ENCODE measurements at places on chromosomes 12 and 14. TPM values are rescaled to one million over a fixed set of nuclear protein-coding genes. Genes with fewer than 3 reads are reported as not detected.

The REP15 gene
- not detected for total RNA-seq

The CPNE6 gene
- not detected for total RNA-seq

- DNase-seq: no peak
These were observed 174.8 kb downstream of the PELI2 start for GRCh38 chr14:56292970-56293369.

The MEG3 gene
- total RNA-seq: 3.8 TPM

The IGF1 gene
- 5.9 TPM for total RNA-seq

DNA sequence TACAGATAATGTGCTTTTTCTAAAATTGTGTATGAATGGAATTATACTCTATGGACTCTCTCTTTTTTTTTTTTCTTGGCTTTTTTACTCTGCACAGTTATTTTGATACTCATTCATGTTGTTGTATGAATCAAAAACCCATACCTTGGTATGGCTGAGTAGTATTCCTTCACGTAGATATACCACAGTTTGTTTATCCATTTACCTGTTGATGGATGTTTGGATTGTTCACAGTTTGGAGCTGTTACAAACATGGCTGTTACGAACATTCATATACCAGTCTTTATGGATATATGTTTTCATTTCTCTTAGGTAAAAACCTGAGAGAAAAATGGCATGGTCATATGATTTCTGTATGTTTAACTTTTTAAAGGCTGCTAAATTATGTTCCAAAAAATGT is 43.2 kb downstream of the TMTC3 start:
- no peak for DNase-seq

GRCh38 chr12:39359645-39360044 is 83.3 kb downstream of the KIF21A start:
- no peak for DNase-seq

The SP1 gene
- total RNA-seq: 62.2 TPM

The BAZ1A gene
- 36.0 TPM for total RNA-seq

DNA sequence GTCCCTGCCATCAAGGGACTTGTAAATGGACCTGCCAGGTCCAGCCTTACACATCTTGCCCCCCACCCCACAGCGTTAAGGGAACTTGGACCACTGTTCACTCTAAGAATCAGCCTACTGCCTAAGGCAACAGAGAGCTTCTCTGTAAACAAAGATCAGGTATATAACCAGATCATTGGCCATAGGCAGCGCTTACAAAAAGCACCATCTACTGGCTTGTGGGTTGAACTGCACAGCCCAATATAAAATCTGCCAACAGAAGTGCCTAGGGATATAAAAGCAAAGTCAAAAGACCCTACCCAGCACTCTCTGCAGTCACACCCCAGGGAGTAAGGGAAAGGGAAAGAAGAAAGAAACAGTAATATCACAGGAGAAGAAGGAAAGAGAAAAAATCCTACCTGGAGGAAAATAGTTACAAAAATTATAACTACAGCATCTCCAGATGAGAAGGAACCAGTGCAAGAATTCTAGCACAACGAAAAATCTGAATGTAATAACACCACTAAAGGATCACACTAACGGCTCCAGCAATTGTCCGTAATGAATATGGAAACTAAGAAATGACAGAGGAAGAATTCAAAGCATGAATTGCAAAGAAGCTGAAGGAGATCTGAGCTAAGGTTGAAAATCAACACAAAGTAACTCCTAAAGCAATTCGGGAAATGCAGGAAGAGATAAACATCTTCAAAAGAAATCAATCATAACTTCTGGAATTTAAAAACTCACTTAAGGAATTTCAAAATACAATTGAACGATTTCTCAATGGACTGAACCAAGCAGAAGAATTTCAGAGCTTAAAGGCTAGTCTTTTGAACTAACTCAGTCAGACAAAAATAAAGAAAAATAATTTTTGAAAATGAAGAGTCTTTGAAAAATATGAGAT is 95.2 kb upstream of the PCED1B start:
- DNase-seq: peak; percentile 17

DNA sequence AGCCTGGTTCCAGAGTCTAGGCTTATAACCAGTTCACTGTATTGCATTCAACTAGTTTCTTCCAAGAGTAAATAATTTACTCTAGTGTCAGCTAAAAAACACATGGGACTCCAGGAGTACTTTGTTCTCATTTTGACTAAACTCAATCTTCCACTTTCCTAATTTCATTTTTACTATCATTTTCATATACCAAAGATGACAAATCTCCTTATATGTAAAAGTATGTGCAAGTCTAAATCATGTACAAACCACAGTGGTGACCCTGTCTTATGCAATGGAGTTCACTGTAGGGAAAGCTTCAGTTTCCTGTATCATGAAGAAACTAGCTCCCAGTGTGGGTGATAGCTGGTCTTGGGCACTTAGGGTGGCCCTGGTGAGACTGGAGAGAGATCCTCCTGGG is 151.6 kb downstream of the HELB start:
- no peak for DNase-seq

- no peak for DNase-seq
These were observed 183.6 kb downstream of the ERC1 start for GRCh38 chr12:1174659-1175058.

DNA sequence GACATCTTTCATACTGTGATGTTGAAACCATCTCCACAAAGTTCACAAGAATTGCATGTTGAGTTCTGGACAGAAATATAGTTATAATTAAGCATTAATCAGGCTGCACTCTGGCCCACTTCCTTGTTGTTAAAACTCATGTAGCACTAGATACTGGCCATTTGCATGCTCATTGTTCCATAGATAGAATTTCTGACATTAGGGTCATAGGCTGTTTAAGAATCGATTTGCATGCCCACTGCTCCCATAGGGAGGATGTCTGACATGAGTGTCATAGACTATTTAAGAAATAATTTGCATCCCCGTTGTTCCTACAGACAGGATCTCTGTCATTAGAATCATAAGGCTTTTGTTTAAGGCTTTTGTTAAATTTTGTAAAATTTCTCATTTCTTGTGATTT is 50.2 kb downstream of the MYF5 start:
- no peak for DNase-seq

The KLRB1 gene
- total RNA-seq: not detected

The KIF21A gene
- total RNA-seq: 30.4 TPM

DNA sequence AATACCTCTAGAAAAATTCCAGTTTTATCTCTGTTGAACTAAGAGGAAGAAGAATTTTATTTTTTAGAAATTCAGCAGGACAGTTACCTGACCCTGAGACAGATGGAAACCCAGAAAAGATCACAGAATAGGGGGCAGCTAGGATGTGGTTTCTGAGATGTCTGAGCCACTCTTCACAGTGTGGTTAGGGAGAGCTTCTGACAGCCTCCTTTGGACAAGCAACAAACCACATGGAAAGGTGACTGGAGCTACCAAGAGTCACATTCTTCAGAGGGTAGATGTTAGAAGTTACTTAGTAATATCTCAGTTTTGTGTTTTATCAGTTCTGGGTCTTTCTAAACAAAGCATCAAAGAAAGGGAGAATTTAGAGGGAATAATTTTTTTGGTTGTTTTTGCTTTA is 117.3 kb upstream of the NAP1L1 start:
- no peak for DNase-seq

- no peak for DNase-seq
These were observed 1365.7 kb downstream of the AACS start for GRCh38 chr12:126430921-126431320.

The CLEC4C gene
- not detected for total RNA-seq

The DDX47 gene
- 49.6 TPM for total RNA-seq

DNA sequence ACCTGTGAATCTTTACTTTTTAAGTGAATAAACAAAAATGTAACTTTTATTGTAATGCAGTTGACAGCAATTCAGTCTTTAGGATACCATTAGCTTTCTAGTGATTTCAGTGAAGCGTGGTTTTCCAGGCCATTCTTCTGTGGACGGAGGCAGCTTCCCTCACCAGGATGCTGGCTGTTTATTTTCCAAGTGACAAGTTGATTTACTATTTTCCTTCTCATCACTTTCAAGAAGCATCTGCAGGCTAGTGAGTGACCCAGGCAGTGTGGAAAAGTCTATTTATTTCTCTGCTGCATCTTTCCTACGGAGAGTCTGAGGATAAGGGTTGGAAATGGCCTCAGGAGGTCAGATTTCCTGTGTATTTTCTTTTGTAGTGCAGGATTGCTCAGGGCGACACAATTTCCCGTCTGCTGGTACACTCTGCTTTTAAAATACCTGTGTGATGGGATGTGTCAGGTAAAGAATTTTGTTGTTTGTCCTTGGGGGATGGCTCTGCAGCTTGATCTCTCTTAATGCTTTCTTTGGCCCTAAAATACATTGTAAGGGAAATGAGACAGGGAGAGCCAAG is 467.8 kb downstream of the NRXN3 start:
- no peak for DNase-seq

- no peak for DNase-seq
These were observed 66.3 kb downstream of the B4GALNT3 start for GRCh38 chr12:526089-526488.

- no peak for DNase-seq
These were observed 119.1 kb downstream of the PTPN11 start for GRCh38 chr12:112537710-112538396.

DNA sequence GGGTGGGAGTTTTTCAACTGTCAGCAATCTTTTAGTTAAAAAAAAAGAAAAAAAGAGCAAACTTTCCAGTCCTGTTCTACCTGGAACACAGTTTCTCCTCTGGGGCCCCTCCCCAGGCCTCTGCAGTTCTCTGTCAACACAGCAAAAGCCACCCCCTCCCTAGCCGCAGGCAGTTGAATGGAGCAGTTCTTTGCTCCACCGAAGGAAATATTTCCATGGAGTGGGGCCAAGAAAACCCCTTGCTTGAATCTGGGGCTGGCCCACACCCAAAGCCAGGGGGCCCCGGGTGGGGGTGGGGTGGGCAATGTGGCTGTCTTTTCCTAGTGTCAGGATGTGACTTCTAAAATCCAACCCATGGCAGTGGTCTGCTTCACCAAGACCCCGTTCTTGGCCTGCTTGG is 5.0 kb upstream of the MEG3 start:
- no peak for DNase-seq

The CABP1 gene
- total RNA-seq: not detected

- no peak for DNase-seq
These were observed 217.9 kb downstream of the NOVA1 start for GRCh38 chr14:26379951-26380350.

GRCh38 chr12:4082809-4083403 is 190.7 kb upstream of the CCND2 start:
- no peak for DNase-seq

The KRT72 gene
- 0.09 TPM for total RNA-seq

DNA sequence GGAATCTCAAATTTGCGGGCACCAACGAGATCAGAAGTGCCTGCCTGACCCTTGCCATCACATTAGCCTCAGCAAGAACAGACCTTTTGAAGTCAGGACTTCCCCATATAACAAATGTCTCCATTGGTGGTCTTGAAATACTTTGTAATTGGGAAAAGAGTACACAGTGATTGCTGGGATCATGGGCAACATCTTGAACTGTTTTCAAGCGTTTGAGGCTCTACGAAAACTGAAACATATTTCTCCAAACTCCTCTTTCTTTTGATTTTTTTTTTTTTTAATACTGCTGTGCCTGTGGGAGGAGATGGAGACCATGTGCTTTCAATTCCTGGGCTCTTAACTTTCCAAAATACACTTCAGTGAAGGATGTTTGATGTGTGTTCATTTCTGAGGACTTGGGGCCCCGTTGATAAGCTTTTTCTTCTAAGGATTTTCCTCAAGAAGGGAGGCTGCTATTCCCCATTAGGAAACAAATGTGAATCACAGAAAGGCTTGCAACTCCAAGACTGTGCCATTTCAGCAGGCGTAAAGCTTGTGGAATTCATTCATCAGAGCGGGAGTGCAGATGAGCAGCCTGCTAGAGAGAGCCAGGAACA is 94.5 kb downstream of the TMEM132C start:
- no peak for DNase-seq
